ENCODE measurements at places on chromosomes 5 and 9.

DNA sequence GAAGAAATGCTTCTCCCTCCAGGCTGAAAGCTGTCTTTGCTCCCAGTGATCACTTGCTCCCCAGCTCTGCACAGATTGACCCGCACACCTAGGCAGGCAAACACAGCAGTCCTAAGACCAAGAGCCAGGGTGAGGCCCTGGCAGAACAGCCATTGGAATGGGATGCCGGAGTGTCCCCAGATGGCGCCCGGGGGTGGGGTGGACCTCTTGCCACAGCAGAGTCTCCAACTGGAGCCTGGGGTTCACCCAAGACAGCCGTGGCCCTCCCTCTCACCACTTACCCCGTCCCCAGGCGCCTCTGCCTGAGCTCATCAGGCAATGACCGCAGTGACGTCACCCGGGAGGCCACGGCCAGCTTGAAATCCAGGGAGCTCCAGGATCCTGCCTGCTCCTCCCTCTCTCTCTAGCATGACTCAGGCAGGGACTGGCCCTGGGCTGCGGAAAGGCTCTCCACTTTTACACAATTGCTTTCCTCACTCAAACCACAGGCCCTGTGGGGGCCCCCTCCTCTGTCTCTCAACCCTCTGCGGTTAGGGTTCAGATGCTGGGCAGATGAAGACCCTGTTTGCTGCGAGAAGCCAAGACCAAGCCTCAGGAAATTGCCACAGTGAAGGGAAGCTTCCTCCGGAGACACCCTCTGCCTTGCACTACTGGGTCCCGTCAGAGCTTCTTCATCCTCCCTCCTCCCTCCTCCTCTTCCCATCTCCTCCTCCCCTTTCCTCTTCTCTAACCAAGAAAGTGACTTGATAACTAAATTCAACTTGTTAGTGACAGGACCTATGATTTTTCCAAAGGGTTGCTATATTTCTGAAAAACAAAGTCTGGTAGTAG is 24.3 kb upstream of the PTGES start:
- DNase-seq: peak; percentile 96

DNA sequence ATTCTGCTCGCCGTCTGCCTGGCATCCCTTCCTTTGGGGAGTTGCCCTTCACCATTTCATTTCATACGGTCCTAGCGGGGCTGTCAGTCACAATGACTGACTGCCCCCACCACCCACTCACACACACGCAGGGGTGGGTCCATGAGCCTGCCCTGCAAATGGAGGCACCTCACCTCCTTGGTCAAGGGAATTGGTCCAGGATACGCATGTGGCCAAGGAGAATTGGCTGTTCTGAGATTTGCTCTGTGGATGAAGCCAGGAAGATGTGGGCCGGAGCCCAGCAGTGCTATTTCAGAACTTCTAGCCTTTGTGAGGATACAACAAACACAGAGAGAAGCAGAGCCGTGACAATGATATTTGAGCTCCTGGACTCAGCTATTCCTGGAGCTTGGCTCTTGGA is 17.0 kb downstream of the C1QTNF2 start:
- no peak for DNase-seq

- DNase-seq: no peak
These were observed 167.6 kb upstream of the MSX2 start for GRCh38 chr5:174556756-174557155.

DNA sequence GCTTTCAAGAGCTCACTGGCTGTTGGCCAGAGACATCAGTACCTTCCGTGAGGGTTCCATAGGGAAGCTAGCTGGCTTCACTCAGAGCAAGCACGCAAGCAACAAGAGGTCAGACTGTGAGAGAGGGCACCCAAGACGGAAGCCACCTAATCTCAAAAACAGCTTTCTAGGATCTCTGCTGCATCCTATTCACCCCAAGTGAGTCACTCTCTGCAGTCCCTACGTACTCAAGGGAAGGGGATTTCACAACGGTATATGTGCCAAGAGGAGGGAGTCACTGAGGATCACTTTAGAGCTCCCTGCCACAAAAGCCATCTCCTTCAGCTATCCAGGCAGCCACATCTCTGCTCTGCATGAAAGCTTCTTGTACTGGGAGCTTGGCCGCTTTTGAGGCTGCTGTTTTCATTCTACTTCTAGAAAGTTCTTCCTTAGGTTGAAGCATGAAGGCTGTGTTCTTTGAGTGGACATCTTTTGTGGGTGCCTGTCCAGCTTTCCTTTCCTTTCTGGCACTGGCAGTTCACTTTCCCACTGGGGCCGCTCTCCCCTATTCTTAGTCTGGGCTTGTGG is 249.5 kb downstream of the MAN2A1 start:
- DNase-seq: peak; percentile 3

GRCh38 chr5:120808606-120809005 is 344.5 kb downstream of the PRR16 start:
- no peak for DNase-seq
